ENCODE measurements at places on chromosomes 1 and 21.

DNA sequence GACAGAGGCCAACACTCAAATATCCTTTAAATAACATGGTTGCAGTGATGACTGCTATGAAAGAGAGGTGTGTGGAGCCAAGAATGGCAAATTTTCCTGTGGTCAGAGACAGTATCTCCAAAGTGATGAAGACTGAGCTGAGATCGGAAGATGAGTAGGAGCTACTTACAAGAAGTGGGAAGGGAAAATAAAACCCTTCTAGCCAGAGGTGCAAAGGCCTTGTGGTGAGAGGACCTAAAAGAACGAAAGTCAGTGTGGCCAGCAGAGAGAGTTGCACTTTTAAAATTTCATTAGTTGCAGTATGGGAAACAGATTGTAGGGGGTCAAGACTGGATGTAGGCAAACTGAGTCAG lies 17.8 kb downstream of the SLAMF7 start:
- DNase-seq, result no peak

DNA sequence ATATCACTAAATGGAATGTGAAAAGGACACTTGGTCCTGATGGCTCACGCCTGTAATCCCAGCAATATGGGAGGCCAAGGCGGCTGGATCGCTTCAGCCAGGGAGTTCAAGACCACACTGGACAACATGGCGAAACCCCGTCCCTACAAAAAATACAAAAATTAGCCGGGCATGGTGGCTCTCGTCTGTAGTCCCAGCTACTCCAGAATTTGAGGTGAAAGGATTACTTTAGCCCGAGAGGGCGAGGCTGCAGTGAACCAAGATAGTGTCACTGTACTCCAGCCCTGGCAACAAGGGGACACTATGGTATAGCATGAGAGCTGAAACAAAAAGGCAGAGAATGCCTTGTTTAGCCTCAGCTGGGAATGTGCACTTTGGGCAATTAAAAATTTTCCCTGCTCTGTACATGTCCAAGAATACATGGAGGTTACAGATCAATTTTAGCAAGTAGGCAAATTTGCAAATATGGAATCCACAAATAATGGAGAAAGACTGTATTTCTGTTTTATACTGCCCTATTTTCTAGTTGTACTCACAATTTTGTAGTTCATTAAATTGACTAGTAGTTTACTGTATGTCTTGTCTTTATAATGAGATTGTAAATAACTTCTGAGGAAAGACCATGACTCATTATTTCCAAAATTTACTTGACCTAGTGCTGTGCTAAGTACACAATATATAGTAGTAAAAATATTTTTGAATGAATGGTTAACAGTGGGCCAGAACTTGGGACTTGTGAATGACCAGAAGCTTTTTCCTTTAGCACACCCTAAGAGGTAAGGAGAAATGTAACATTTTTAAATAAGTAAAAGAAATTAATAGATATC lies 2.0 kb upstream of the ANGEL2 start:
- DNase-seq, result no peak

DNA sequence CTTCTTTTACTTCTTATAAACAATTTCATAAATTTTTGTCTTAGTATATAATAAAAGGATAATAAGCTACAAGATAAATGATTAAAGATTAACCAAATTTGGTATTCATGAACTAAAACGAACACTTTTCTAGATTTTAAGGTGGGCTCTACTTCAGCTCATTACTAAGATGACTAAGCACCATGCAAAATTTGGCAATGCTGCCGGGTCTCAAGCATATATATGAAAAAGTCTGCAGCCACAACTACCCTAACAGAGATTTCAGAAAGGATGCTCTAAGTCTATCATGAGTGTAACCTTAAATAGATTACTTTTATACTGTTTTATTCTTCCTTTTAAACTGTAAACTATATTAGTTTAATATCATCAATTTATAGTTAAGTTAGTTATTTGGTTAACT lies 47.8 kb downstream of the BRWD1 start:
- DNase-seq, result no peak

GRCh38 chr1:228297242-228297641 lies 89.4 kb downstream of the OBSCN start:
- no peak for DNase-seq

GRCh38 chr1:20223106-20223505 lies 36.8 kb upstream of the PLA2G2C start:
- DNase-seq, result no peak

GRCh38 chr1:101706366-101706765 lies 290.4 kb downstream of the OLFM3 start:
- no peak for DNase-seq

- no peak for DNase-seq
Observed at GRCh38 chr1:219954736-219955421, 26.5 kb upstream of the SLC30A10 start.

DNA sequence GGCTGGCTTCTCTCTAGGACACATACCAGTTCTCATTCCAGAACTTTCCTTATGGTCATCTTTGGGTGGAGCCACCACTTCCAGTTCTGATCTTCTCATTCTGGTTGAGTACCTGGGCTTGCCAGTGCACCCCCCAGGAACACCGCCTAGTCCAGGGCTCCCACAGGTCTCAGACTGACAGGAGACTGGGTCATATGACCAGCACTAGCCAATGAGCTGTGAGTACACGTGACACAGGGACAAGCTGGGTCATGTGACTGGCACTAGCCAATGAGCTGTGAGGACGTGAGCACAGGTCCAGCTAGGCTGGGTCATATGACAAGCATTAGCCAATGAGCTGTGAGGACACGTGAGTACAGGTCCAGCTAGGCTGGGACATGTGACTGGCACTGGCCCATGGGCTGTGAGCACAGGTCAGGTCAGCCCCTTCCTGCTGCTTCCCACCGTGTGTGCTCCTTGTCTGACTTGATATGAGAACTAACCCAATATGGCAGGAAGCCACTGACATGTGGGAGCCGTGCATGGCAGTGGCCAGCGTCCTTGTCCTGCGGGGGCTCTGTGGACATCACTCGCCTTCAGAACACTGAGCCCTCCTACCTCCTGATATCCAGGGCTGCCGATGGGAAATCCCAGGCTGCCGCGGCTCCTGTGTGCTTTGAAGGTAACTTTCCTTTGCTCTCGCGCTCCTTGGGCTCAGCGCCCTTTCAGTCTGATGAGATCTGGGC lies 22.7 kb downstream of the KRTAP10-1 start:
- no peak for DNase-seq

DNA sequence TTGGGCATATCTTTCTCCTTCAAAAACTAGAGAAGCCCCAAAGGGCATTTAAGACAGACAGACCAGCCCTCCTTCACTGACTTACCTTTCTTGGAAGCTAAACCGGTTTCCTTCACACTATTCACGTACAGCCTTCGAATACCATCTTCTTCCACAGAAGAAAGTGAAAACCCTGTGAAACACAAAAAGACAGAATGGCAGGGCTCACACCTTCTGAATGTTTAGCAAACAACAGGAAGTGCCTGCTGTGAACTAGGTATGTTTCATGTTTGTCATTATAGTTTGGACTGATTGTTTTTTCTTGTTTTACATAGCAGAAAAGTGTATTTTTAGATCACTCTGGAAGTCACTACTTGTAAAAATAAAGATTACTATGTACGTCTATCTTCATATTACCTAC lies 148.6 kb upstream of the KRTAP19-8 start:
- DNase-seq, result no peak
